ENCODE measurements at places on chromosomes 3 and 15. TPM values are rescaled to one million over a fixed set of nuclear protein-coding genes. Genes with fewer than 3 reads are reported as not detected.

Gene GPR62
- not detected for total RNA-seq

Gene HRG
- not detected for total RNA-seq

Gene CDC25A
- 60.2 TPM for total RNA-seq

Gene MYZAP
- total RNA-seq, result not detected

Gene TM4SF18
- total RNA-seq, result not detected

Gene CLDN18
- not detected for total RNA-seq

Gene IL16
- 97.2 TPM for total RNA-seq

Gene TSPAN3
- 43.0 TPM for total RNA-seq

Gene ADGRG7
- total RNA-seq, result not detected

Gene LRRC15
- not detected for total RNA-seq

Gene FBLN2
- total RNA-seq, result not detected

Gene RASGRP1
- total RNA-seq, result 94.7 TPM

DNA sequence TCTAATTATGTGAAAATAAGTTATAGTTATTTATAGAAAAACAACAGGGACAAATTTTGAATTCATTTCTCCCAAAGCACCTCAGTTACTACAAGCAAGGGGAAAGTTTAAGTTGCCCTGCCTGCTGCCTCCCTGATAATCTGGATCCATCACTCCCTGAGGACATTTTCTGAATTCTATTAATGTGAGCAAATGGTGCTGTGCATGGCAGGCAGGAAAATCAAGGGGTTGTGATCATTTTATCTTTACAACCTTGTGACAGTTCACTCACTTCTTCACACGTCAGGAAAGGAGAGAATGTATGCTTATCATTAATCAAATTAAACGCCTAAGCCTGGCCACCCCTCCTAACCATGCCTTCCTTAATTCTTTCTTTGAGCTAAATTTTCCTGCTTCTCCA, 39.3 kb downstream of the ITGB5 start:
- DNase-seq, result no peak

GRCh38 chr3:197076415-197076814, 46.8 kb upstream of the MELTF start:
- DNase-seq, result no peak

DNA sequence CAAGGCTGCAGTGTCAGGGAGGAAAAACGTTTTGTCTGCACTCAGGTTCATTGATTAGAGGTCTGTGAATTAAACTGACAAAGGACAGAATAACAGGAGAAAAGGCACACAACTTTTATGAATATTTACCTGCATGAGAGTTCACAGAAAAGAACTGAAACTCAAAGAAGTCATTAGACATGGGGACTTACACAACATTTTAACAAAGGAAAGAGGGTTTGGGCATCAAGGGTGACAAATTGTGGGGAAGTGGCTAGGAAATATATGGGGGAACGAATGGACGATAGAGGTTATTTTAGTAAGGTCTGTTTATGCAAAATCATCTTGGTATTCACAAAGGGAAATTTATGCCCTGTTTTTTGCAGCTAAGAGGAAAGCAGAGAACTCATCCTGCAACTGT, 65.6 kb upstream of the C15orf39 start:
- DNase-seq, result no peak

DNA sequence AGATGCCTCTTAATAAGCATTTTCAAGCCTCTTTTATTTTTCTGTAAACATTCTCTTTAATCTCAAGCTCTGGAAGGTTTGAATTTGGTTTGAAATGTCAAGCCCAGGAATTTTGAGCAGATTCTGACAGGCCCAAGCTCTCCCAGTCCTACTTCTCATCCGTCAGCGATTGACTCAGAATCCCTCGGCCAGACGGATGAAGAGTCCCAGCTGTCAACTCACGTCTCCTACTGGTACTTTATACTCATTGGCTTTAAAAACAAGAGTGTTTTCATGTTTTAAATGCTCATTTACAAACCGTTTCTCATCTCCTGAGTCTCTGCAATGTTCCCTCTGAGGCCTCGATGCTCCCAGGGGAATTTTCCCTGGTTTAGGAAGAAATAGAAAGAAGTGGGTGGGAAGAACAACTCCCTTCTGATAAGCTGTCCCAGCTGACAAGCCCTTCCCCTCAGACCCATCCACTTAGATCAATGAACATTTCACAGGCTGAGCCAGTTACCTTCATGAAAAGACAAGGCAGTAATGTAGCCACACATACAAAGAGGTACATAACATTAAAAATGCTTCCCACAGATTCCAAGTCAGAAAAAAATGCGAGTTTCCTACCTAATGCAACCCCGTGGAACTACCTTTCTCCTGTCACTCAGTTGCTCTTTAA, 478.2 kb upstream of the DPH6 start:
- no peak for DNase-seq

DNA sequence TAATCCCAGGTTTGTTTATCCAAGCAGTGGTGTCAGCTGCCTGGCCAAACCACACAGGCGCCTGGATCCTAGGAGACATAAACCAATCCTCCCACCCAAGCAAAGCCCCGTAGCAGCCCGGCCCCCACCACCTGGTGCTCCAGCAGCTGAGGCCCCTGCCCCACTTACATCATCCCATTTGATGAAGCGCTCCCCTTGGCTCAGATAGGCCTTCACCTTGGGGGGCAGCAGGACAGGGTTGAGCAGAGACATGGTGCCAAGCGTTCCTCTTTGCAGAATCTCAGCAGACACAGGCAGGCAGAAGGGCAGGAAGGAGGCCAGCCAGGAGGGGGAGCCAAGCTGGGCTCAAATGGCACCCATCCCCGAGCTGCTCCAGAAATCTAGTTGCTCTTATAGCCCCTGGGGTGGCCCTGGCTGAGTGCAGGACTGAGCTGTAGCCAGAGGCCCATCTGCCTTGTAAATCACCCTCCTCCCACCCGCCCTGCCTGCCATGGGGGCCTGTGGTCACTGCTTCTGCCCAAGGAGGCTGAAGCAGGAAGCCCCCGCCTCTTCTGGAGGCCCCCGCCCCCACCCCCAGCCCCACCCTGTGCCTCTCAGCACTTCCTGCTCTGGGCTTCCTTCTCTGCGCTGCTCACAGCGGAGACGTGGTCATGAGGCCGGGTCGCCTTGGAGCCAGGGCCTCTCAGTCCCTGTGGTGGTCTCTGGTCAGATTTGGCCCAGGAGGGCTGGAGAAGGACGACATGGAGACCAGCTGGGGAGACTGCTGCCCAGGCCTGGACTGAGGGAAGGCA, at the start of gene PLCB2:
Gene PLCB2 (minus strand): TSS at position 515 of the 791 bp plus-strand sequence. CDS start 263 bp downstream, at position 252.
- peak; percentile 91 for DNase-seq

DNA sequence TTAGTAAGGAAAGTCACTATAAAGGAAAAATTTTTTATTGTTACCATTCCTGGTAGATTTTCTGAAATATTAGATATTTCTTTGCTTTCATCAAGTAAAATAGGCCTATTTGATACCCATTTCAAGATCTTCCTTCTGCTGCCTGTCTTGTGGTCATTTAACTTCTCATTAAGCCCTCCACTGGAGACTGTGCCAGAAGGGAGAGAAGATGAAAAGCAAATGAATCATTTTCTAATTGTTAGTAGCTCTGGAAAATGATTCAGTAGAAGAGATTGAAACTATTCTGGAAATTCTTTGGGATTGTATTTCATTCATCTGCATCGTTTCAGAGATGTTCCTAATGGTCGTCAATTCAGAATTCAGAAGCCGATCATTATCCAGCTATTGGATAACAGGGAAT, 3.2 kb downstream of the KCTD6 start:
- no peak for DNase-seq

DNA sequence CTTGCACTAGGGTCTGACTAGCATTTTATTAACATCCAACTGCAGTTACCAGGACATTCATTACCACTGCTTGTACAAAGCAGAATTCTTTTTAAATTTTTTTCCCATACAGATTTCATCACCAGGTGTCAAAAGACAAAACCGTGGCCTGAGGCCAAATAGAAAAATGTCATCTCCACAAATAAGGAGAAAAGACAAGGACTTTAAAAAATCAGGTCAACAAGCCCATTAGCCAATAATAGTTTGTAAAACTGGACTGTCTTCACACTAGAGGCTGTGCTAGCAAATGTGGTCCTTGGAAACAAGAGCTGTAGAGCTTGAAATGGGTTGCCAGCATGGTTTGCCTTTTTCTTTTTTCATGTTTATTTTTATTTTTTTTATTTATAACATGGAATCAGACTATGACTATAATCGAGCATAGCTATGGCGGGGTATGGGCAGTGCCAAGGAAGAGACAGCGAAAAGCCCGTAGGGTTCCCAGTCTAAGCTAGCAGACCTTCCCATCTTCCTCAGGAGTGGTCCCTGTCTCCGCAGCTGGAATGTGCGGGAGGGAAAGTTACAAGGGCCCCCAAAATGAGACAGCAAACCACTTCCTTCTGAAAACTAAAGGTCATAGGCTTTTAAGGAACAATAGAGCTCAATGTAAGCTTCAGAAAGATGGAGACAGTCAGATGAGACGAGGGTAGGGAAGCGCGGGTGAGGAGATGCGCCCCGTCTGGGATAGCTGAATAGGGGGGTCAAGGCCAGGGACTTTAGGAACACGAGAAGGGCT, 1.5 kb downstream of the PTPN9 start:
- DNase-seq, result no peak

GRCh38 chr3:127031413-127031810, 48.5 kb downstream of the PLXNA1 start:
- DNase-seq, result no peak

DNA sequence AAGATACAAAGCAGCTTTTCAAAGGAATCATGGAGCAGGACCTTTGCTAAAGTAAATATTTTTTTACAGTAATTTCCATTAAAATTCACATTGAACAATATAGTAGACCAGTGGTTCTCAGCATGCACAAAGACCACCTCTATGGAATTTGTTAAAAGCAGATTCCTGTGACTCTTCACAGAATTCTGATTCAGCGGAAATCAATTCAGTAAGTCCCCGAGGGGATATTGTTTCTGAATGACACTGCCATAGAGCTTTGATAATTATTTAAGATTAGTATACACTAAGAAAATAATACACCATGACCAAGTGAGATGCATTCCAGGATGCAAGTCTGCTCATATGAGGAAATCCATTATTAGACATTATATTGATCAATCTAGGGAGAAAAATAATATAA, 161.9 kb upstream of the TNIK start:
- DNase-seq, result no peak

DNA sequence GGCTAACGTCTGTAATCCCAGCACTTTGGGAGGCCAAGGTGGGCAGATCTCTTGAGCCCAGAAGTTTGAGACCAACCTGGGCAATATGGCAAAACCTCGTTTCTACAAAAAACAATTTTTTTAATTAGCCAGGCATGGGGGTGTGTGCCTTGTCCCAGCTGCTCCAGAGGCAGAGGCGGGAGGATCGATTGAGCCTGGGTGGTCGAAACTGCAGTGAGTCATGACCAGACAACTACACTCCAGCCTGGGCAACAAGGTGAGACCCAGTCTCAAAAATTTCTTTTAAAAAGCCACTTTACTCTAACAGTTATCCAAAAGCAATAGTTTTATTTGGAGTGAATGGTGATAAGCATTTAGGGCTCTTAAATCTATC, 12.5 kb downstream of the TRIM59 start:
- DNase-seq, result peak; percentile 50

- DNase-seq, result no peak
These were observed 33.8 kb downstream of the SCAP start for GRCh38 chr3:47441796-47442551.

- DNase-seq, result no peak
These were observed 37.2 kb upstream of the SLCO2A1 start for GRCh38 chr3:134066651-134067530.

- DNase-seq, result no peak
These were observed 11.7 kb downstream of the LSAMP start for GRCh38 chr3:116433552-116433951.

DNA sequence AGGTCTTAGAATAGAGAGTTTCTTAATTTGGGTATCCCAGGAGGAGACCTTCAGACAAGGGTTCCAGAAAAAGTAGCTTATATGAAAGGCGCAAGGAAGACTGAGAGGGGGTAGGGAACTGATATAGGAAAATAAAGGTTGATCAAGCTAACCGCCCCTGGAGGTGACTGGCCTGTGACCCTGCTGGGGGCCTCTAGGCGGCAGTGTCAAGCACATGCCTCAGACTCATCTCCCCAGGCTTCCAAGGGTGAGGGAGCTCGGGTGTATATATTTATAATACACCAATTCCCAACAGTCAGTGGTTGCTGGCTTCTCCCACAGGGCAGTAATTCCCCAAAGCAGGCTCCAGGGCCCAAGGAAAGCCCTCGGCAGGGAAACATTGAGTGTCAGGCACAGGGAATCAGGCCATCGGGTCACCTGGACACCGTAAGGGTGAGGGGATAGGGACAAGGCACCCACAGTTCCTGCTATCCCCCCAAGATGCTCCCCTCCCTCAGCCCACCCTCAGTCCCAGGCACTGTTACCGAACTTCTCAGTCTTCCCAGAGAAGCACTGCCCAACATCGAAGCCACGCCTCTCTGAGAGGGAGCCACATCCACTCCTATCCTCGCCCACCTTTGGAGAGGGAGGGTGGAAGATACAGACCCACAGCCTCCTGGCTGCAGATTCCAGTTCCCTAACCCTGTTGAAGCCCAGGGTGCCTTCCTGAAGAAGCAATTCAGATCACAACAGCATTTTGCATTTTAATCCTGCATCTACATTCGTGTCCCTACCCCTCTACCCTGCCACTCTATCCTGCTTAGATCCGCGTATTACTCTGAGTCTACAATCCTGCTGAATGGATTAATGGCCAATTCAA, 19.5 kb upstream of the CAV3 start:
- no peak for DNase-seq

GRCh38 chr3:187798531-187799530, 53.6 kb upstream of the BCL6 start:
- DNase-seq, result peak; percentile 86

GRCh38 chr3:127412578-127413317, 124.9 kb upstream of the PRR20G start:
- DNase-seq, result no peak

GRCh38 chr15:88608607-88609181, 12.4 kb upstream of the AEN start:
- peak; percentile 30 for DNase-seq

- DNase-seq, result no peak
These were observed 107.4 kb downstream of the IGF1R start for GRCh38 chr15:98755781-98756180.

- DNase-seq, result no peak
These were observed 39.5 kb upstream of the MGA start for GRCh38 chr15:41620536-41621199.

- DNase-seq, result no peak
These were observed 221.0 kb downstream of the ZMAT3 start for GRCh38 chr3:178850450-178851190.

DNA sequence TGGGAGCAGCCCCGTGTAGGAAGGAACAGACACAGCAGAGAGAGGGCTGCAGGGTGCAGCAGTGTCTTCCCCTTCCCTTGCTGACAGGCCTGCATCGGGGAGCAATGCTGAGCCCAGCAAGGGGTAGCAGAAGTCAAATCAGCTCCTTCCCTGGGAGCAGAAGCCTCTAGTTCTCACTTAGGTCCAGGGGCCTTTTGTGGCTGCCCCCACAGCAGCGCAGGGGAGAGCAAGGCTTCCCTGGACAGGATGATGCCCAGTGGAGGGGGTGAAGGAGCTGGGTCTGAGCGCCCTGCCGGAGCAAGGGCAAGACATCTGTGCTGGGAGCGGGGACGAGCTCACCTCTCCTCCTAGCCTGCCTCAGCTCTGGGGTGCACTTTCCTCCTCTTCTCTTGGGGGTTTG, 827 bp downstream of the PLCB2 start:
- DNase-seq, result peak; percentile 74

Measured in activated CD4-positive, alpha-beta T cell treated with anti-CD3 and anti-CD28 coated beads, Interleukin-2, amount 10 ng/mL, durations not matched to agents 24 days and 14 days (primary cell).